ENCODE measurements at places on chromosomes 3 and 15.

- DNase-seq, result peak; percentile 49
Measured at GRCh38 chr3:58659051-58659675, 7.4 kb downstream of the FAM3D start.

DNA sequence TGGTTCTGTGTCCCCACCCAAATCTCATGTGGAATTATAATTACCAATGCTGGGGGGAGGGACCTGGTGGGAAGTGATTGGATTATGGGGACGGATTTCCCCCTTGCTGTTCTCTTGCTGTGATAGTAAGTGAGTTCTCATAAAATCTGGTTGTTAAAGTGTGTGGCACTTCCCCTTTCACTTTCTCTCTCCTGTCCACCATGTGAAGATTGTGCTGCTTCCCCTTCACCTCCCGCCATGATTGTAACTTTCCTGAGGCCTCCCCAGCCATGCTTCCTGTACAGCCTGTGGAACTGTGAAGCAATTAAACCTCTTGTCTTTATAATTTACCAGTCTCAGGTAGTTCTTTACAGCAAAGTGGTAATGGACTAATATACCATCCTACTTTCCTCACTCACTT, 289.6 kb downstream of the EFHB start:
- DNase-seq, result no peak

GRCh38 chr3:66304293-66304692, 83.5 kb downstream of the SLC25A26 start:
- no peak for DNase-seq

- DNase-seq, result no peak
Measured at GRCh38 chr3:54086652-54087405, 35.5 kb upstream of the CACNA2D3 start.

- no peak for DNase-seq
Measured at GRCh38 chr15:75126864-75127580, 74.7 kb upstream of the C15orf39 start.

DNA sequence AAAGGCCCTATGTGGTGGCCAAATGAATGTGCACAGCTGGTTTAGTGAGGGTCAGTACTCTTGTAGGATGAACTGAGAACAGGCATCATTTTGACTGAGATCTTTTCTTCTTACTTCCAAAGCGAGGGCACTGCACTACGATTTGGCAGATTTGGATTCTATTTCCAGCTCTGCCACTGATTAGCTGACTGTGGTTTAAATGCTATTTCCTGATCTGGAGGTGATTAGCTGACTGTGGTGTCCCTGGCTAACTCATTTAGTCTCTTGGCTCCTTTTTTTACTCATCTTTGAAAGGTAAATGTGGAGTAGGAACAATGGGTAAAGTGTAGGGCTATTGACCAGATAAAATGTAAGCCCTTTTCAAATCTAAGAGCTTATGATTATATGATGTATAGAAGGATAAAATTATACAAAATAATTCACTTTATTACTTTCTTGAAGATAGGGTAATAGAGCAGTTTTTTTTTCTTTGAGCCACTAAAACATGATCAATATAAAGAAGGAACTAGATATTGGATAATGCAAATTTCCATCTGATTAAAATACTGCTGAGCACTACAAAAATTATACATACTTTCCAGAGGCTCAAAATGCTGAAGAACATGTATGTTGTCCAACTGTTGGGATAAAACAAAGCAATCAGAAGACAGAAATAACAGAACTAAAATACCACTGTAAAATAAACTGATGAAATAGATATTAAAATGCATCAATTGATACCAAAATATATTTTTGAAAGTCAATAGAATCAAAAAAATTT, 39.7 kb upstream of the PLOD2 start:
- no peak for DNase-seq

- no peak for DNase-seq
Measured at GRCh38 chr15:25067725-25068309, 113.0 kb downstream of the SNRPN start.

All from HEK293T (cell line).